ENCODE measurements at places on chromosomes 5 and 9.

DNA sequence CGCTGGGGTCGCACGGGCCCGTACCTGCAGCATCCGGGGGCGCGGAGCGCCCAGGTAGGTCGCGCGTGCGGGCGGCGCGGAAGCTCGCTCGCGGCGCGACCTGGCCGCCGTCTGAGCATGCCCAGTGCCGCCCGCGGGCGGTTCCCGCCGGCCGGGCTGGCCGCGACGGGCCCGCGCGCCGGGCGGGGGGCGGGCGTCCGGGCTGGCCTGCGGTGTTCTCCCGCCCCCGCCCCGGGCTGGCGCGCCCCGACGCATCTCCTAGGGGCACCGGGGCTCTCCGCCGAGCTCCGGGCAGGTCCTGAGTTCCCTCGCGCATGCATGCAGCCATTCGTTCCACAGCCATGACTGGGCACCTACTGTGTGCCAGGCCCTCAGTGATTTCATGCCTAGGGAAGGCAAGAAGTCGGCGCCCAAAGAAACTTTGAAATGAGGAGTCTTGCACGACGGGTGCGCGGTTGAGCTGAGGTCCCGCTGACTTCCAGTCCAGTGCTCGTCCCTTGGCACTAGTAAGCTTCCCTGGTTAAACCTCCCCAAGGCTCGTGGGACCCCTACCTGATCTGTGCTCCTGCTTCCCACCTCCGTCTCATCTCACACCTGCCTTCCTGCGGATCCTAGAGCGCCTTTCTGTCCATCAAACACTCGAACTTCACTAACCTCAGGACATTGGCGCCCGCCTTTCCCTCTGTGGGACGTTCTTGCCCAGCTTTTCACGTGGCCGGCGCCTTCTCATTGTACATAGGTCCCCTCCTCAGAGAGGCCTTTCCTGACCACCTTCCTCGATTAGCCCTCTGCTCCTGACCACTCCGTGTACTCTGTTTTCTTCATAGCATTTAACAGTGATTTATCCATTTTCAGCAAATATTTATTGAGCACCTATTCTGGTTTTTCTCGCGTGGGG, at the start of gene PTPN3:
TSS of gene PTPN3 (minus strand) at position 113 of the 898 bp plus-strand sequence. CDS start 34,873 bp downstream, outside the sequence.
- DNase-seq = peak; percentile 36

- no peak for DNase-seq
These were observed 68.9 kb upstream of the GOLM1 start for GRCh38 chr9:86168256-86168655.

GRCh38 chr5:42250-42649, 49.7 kb upstream of the PLEKHG4B start:
- DNase-seq = no peak

DNA sequence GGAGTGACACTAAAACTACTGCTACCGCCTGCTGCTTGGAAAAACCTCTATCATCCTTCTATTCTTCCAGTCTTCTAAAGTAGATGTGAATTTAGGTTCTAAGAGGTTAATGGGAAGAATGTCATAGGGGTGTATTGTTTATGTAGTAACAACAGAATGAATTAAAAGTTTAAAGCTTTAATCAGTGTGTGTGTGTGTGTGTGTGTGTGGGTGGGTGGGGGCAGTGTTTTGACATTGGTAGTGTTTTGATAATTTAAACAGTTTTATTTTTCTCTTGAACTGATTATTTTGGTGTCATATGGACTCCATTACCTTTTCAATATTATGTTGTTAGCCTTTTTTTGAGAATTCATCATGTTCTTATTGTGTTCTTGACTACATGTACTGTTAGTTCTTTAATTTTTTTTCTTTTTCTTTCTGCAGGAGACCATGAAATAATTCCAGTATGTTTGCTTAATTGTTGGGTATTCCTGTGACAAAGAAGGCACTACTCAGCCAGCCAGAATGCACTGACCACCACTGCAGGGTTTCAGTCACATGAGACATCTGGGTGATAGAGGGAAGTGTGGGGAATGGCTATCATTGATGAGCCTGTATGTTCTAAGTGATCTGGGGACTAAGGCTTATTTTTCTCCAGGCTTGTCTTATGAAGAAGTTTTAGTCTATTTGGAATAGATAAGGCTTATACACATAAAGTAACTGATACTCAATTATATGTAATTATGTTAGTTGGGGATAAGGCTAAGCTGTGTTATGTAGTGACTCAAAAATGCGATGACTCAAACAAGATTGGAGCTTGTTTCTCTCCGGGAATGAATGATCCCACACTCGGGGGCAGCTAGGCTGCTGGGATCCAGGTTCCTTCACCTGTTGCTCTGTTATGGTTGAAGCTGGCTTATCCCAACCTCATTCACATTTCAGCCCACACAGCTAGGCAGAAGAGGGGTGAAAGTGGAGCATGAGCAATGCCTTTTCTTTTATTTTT, 50.2 kb upstream of the ACTBL2 start:
- DNase-seq = no peak

- no peak for DNase-seq
These were observed 1.7 kb upstream of the POMT1 start for GRCh38 chr9:131500939-131501541.
